ENCODE measurements at places on chromosomes 1 and 21.

GRCh38 chr1:204928671-204929486, 58.2 kb downstream of the NFASC start:
- no peak for DNase-seq

GRCh38 chr1:221023482-221023881, 144.2 kb downstream of the HLX start:
- DNase-seq: no peak

GRCh38 chr1:54497338-54497737, 50.7 kb upstream of the ACOT11 start:
- no peak for DNase-seq

GRCh38 chr1:25804244-25804963, 4.4 kb downstream of the SELENON start:
- no peak for DNase-seq
